NCI-H2081 (cell line): ENCODE measurements at places on chromosomes 2 and 18.

GRCh38 chr2:233252227-233252626 is 754 bp downstream of the ATG16L1 start:
- DNase-seq: no peak

DNA sequence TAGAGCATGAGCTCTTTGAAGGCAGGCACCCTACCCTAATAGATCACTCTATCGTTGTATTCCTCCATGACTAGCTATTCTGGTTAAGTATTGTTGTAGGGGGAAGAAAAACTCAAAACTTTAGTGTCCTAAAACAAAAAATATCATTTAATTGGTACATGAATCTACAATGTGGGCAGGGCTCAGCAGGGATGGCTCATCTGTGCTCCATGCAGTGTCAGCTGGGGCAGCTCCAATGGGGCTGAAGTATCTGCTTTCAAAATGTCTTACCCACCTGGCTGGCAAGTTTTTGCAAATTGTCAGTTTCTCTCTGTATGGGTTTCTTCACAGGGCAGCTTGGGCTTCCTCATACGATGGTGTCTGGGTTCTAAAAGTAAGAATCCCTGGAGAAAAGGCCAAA is 83.2 kb upstream of the ITGA6 start:
- DNase-seq: no peak

GRCh38 chr18:25062720-25063119 is 289.2 kb downstream of the ZNF521 start:
- DNase-seq: no peak

DNA sequence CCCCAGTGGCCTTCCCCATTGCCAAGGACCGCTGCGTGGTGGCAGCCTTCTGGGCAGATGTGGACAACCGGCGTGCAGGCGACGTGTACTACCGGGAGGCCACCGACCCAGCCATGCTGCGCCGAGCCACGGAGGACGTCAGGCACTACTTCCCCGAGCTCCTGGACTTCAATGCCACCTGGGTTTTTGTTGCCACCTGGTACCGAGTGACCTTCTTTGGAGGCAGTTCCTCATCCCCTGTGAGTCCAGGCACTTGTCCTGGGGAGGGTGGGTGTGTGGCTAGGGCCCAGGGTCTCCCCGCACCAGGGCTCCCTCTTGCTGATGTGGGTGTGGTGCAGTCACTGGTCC is 31.9 kb downstream of the SNED1 start:
- no peak for DNase-seq

DNA sequence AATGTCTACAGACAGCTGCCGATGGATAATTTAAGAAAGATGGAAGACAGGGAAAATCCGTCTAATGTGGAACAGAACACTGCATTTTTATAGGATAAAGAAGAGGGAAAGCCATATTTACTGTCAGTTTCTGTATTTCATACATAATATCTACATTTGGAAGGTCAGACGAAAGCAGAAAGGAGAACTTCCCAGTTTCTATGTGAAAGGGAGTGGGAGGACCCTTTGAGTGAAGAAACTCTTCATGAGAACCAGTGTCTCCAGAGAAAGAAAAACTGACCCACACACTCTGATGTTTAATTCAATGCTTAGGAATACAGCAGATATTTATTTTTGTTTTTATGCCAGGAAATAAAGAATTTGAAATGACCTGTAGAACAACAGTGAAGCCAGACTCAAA is 127.2 kb downstream of the CALCRL start:
- DNase-seq: no peak

- DNase-seq: no peak
Observed at GRCh38 chr2:31138037-31138962, at the start of gene GALNT14. Gene GALNT14, minus strand, starts transcription at chr2:31138440. Its CDS starts 354 bp downstream, at chr2:31138086.

- no peak for DNase-seq
Observed at GRCh38 chr2:182267971-182268370, 158.9 kb downstream of the PDE1A start.

GRCh38 chr2:190582736-190583506 is 48.4 kb upstream of the NEMP2 start:
- no peak for DNase-seq

- peak; percentile 5 for DNase-seq
Observed at GRCh38 chr2:233418761-233419546, 64.7 kb downstream of the DGKD start.

DNA sequence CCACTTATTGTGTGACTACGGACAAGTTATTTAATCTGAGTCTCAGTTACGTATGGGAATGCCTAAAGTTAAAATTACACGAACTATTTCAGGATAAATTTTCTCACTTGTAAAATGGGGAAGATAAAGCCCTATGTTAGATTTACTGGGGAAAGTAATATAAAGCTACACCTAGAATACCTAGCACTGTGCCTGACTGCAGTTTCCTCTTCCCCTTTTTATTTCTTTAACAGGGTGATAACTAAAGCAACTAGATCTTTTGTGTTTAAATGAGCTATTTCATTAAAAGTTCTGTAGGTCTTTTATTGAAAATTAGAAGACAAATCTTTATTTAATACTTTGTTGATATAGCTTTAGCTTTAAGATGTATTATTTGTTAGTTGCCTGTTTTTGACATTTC is 5.0 kb downstream of the B3GNT2 start:
- no peak for DNase-seq

GRCh38 chr2:2577407-2577831 is 246.3 kb upstream of the MYT1L start:
- DNase-seq: peak; percentile 93

DNA sequence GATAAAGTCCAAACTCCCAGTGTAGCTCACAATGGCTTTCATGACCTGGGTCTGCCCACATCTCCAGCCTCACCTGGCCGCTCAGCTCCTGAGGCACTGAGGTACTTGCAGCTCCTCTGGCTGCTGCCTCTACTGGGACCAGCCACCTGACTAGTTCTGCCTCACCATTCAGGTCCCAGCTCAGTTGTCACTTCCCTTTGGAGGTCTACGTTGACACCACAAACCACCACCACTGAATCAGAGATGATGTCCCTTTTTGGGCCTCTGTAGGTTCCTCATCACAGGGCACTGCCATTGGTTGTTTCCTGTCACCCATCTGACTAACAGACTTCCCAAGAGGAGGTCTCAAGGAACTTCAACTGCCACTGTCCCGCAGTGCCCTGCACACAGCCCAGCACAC is 21.2 kb downstream of the SPP2 start:
- no peak for DNase-seq

- DNase-seq: no peak
Observed at GRCh38 chr18:5422626-5423025, 121.2 kb downstream of the EPB41L3 start.

DNA sequence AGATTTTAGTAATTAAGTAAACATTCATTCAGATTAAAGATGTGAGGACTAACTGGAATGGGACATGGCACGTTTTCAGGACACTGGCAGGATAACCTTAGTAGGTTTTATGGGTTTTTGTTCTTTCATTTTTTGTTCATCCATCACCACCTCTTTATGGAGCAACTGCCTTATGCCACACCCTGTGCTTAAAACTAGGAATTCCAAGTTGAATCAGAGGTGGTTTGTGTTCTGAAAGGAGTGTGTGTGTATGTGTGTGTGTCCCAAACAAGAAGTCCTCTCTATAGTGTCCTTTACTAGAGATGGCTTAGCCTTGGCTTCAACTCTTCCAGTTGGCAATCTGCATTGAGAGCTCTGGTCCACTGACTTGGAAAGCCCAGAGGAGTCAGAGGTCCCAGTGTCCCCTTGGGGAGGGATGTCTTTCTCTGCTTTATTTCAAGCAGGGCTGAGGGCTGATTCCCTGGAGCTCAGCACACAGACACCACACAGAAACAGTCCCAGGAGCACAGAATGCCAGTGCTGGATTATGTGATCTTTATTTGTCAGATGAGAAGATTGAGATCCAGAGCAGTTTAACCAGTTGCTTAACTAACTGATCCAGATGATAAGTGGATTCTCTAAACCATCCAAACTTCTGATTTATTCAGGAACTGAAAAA is 25.2 kb downstream of the RHOB start:
- no peak for DNase-seq

- DNase-seq: no peak
Observed at GRCh38 chr18:74139888-74140287, 7.7 kb downstream of the FBXO15 start.

GRCh38 chr18:48098007-48098406 is 167.5 kb upstream of the SMAD2 start:
- DNase-seq: no peak

- DNase-seq: no peak
Observed at GRCh38 chr18:67496469-67496868, 20.1 kb downstream of the DSEL start.

GRCh38 chr18:8895987-8896619 is 190.7 kb downstream of the MTCL1 start:
- no peak for DNase-seq

DNA sequence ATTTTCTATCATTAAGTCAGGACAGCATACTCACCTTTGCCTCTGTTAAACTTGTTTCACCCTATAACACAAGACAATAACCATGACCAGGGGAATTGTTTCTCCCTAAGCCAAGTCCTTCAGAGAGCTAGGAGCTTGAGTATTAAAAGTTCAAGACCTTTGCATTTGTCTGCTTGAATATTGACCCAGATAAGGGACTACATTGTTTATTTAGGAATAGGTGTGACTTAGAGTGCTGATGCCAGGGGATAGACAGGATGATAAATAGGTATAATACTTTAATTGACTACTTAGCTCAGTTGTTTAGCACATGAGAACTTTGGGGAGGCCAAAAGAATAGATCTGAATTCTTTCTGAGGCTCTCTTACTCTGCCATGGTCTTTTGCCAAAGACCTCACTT is 185.8 kb downstream of the FMNL2 start:
- DNase-seq: no peak

DNA sequence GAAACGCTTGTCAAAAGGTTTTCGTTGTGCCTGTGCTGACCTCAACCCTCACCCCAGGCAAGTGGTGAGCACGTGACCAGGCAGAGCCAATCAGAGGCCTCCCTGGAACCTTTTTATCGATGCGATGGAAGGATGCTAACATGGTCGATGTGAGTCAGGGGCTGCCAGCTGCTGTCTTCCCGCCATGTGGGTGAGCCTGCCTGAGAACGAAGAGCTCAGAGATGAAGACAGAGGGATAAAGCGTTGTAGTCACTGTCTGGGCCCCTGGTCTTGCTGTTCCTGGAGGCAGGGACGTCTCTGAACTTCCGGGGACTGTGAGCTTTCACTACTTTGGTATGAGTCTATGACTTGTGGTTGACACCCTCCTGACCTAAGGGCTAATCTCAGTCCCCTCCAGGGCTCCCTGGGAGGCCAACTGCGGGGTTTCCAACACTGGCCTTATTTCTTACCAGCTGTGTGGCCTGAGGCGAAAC is 18.6 kb downstream of the DNMT3A start:
- no peak for DNase-seq

DNA sequence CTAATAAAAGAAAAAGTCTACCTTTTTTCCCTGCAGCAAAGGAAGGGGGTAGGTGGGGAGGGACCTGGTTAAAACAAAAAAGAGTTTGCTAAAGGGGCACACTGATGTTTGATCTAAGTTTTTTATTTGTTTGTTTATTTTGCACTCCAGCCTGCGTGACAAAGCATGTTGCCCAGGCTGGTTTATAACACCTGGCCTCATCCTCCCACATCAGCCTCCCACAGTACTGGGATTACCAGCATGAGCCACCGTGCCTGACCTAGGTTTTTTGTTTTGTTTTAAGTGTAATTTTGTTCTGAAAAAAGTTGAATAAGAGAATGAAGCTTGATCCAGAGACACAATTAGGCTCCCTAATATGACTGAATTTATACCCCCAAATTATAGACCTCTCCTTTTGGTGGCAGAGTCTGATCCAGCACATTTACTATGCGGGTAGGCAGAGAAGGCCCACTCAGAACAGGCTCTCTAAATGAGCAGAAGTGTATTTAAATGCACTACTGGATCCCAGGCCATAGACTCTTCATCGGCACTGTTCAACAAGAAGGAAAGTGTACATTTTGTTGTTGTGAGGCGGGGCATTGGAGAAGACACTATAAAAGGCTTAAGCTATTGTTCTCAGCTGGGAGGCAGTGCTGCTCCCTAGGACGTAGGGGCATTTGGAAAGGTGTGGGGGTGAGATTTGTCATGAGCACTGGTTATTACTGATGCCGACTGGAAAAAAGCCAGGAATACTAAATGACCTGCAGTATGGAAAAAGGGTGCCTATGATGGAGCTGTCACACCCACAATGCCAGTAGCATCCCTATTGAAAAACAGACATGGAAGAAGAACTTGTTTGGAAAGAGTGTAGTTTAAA is 32.4 kb downstream of the MRPS9 start:
- DNase-seq: no peak

GRCh38 chr18:3447068-3447894 is 2.7 kb upstream of the TGIF1 start:
- DNase-seq: peak; percentile 36

DNA sequence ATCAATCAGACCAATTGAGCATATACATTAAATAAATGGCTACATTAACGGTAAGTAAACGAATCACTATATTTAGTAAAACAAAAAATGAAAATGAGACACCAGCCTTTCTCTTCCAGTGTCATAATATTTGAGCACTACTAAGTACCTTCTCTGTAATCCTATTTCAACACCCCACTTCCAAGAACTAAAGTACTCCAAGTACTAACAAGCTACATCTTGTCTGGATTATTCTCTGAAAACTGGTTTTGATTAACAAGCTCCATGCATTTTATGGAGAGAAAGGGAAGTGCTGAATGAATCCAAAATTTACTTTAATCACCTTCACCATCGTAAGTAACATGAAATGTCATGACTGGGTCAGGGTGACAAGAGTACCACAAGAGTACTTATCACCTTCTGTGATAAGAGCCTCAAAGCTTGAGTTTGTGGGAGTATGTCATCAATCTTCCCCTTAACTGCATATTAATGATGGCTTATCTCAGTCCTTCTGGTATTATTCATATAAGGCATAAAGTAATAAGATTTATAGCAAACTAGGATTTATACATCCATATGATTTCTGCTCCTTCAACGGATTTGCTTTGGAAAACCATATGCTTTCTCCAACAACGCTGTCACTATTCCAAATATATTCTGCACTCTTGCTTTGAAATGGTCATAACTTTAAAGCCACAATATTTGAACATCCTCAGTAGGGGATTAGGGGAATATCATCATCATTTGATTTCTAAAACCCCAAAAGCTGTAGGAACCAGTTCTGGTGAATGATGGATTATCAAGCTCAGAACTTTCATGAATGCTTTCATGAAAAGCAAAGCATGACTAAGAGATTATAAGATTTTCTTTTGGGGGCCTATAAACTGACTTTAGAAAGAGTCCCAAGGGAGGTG is 127.0 kb downstream of the ANTXR1 start:
- no peak for DNase-seq
